ENCODE measurements at places on chromosomes 11 and 22.

DNA sequence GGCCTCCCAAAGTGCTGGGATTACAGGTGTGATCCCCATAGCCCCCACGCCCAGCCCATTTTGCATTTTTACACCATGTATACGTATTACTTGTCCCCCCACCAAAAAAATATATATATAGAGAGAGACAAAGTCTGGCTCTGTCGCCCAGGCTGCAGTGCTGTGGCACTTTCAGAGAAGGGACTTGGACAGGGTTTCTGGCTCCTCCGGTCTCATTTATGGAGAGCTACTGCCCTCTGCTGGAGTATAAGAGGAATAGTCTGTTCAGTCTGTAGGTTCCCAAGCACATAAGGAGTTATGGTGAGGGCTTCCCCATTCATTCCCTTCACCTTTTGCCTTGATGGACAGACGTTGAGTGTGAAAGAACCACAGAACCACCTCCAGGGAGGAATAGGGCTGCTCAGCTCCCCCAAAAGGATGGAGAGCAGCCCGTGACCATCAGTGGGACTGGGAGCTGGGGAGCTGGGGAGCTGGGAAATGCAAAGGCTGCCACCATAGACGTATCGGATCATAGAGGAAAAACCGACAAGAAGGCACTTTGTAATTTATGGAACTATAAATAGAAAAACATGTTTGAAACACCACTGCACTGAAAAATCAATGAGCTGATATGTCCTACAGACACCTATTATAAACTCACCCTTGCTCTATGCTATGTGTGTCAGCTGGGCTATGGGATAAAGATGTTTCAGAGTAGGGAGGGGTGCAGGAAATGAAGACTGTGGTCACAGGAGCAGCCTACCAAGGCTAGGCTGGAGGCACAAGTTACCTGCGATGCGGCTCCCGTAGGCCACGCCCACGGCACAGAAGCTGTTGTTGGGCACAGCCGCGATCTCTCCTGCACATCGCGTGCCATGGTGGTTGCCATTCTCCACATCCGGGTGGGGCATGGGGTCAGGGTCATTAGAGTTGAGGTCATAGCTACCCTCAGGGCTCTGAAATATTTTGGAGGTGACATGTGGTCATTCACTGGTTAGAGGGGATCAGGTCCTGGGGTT lies 5.2 kb downstream of the PCSK7 start:
- H3K4me3 ChIP-seq: peak overlapping the region; percentile 53
- no peaks in the 10 kb centered on the region for H3K27me3 ChIP-seq
- peak overlapping the region; percentile 59 for H3K27ac ChIP-seq
- H3K4me1 ChIP-seq: peaks cover 30% of the 10 kb centered on the region
- H3K36me3 ChIP-seq: peaks cover 9% of the 10 kb centered on the region

- no peaks in the 10 kb centered on the region for H3K4me1 ChIP-seq
- peaks cover 4% of the 10 kb centered on the region for H3K36me3 ChIP-seq
- H3K4me3 ChIP-seq: no peak overlapping the region
Observed at GRCh38 chr11:97746818-97747217, 1273.9 kb upstream of the CNTN5 start.

DNA sequence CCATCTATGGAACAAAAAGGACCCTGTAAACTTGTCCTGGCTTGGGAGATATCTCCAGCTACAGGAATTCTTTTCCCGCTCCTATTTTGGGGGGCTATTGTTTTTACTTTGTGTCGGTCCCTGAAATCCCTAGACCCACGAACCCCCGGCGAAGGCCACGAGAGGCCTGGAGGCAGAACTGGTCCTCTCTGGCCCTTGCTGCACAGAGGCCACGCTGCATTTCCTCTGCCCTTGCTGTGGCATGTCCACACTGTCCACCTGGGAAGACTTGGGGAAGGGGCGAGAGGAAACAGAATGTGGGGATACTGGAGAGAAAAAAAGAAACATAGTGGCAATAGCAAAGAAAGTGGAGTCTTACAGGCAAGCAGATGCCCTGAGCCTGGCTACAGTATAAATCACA lies 2.3 kb upstream of the ANO1 start:
- H3K27ac ChIP-seq: no peak overlapping the region
- peaks cover 3% of the 10 kb centered on the region for H3K4me1 ChIP-seq
- peaks cover 82% of the 10 kb centered on the region for H3K27me3 ChIP-seq
- DNase-seq: no peak

DNA sequence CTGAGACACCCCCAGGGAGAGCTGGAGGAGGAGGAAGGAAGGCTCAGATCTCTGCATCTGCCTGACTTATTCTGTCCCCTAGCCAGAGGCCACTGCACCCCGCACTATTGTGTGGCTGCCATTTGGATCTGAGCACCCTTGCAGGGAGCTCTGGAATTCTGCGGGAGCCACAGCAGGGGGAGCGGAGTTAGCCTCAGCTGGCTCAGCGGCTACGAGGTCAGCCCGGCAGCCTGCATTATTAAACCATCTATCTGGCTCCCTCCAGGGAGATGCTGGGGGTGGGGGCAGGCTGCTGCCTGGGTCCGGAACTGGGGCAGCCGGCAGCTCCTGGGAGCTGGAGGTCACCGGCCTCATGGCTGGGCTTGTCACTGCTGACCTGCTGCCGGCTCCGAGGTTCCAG lies 6.5 kb upstream of the ELFN2 start:
- no peak overlapping the region for H3K4me3 ChIP-seq
- no peak for DNase-seq
- H3K27me3 ChIP-seq: peaks cover 58% of the 10 kb centered on the region
- H3K4me1 ChIP-seq: peaks cover 22% of the 10 kb centered on the region

GRCh38 chr22:17633217-17633997 lies 4.9 kb upstream of the ATP6V1E1 start:
- no peaks in the 10 kb centered on the region for H3K36me3 ChIP-seq
- H3K27ac ChIP-seq: peak overlapping the region; percentile 98
- peak overlapping the region; percentile 66 for H3K4me3 ChIP-seq
- no peak for DNase-seq
- no peaks in the 10 kb centered on the region for H3K27me3 ChIP-seq

DNA sequence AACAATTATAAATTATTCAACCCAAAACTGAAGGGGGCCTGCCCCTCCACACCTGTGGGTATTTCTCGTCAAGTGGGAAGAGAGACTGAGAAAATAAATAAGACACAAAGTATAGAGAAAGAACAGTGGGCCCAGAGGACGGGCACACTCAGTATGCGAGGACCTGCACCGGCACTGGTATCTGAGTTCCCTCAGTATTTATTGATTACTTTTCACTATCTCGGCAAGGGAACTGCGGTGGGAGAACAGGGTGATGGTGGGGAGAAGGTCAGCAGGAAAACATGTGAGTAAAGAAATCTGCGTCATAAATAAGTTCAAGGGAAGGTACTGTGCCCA lies 3.2 kb downstream of the C11orf54 start:
- H3K4me3 ChIP-seq: peak overlapping the region; percentile 73
- no peak for DNase-seq
- H3K36me3 ChIP-seq: peaks cover 5% of the 10 kb centered on the region

DNA sequence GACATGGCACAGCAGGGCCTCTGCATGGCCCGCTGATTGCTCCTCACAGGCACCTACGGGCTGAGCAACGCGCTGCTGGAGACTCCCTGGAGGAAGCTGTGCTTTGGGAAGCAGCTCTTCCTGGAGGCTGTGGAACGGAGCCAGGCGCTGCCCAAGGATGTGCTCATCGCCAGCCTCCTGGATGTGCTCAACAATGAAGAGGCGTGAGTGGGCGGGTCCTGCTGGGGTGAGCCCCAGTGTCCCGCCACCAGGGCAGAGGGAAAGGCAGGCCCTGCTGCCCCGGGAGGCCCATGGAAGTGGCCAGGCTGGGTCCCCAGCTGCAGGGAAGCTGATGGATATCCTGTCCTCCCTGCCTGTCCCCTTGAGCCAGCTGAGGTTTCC lies 18.6 kb upstream of the DGCR8 start:
- no peak overlapping the region for H3K27ac ChIP-seq
- DNase-seq: no peak
- no peaks in the 10 kb centered on the region for H3K27me3 ChIP-seq
- no peak overlapping the region for H3K4me3 ChIP-seq
- H3K36me3 ChIP-seq: no peaks in the 10 kb centered on the region

GRCh38 chr11:113926273-113927197 lies 21.9 kb downstream of the HTR3B start:
- H3K27ac ChIP-seq: peak overlapping the region; percentile 1
- H3K27me3 ChIP-seq: peaks cover 11% of the 10 kb centered on the region
- no peaks in the 10 kb centered on the region for H3K4me1 ChIP-seq
- no peak overlapping the region for H3K4me3 ChIP-seq
- DNase-seq: no peak

- H3K27ac ChIP-seq: no peak overlapping the region
- H3K36me3 ChIP-seq: no peaks in the 10 kb centered on the region
- no peak overlapping the region for H3K4me3 ChIP-seq
Observed at GRCh38 chr11:117597071-117597470, 199.9 kb downstream of the DSCAML1 start.

DNA sequence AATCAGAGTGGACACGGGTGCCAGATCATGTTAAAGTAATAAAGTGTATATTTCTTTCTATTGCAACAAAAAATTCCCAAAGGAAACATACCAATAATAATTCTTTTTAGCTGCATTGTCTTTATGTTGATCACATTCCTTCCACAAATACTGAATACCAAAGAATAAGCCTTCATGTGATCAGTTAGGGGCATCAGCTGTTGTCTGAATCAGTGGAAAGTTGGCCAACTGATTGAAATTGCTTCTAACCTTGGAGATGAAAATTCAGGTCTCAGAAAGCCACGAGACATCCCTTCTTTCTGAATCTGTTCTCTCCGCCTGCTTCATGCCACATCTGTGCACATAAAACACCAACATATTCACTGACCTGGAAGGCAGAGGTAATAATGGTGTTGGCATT lies 785.2 kb downstream of the KCNA4 start:
- H3K36me3 ChIP-seq: no peaks in the 10 kb centered on the region
- no peak overlapping the region for H3K4me3 ChIP-seq
- no peak overlapping the region for H3K27ac ChIP-seq
- DNase-seq: no peak
- no peaks in the 10 kb centered on the region for H3K4me1 ChIP-seq
- H3K27me3 ChIP-seq: no peaks in the 10 kb centered on the region

DNA sequence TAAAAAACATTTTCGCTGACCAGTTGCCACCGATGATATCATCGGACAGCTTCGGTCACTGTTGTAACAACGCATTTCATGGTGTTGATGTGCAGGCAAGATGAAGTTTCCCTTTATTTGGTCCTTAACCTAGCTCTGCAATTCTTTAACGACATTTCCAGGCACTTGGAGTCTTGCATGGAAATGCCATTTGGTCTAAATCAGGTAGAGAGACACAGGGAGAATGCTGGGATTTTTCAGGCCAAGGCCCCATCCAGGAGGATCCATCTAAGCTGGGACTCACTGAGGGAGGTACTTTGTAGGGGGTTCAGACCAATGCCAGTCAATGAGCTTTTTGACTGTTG lies 121.5 kb upstream of the RCN1 start:
- no peaks in the 10 kb centered on the region for H3K4me1 ChIP-seq
- no peak overlapping the region for H3K27ac ChIP-seq
- no peak overlapping the region for H3K4me3 ChIP-seq
- no peaks in the 10 kb centered on the region for H3K36me3 ChIP-seq

DNA sequence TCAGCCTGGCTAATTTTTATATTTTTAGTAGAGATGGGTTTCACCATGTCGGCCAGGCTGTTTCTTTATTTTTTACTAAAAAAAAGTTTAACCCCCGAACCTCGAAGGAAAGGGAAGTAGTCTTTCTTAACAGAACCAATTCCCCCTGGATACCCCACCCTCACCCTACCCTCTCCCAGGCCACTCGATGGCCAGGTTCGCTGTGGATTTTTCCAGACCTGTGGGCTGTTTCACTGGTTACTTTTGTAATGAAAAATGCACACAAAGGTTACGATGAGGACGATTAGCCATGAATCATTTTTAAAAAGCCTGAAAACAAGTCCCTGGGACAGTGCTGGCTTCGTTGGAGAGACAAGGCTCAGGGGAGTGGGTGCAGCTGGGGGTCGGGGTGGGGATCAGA lies 2.5 kb downstream of the TSPO start:
- peaks cover 13% of the 10 kb centered on the region for H3K4me1 ChIP-seq
- H3K4me3 ChIP-seq: no peak overlapping the region
- no peaks in the 10 kb centered on the region for H3K36me3 ChIP-seq
- H3K27me3 ChIP-seq: peaks cover 3% of the 10 kb centered on the region
- H3K27ac ChIP-seq: no peak overlapping the region
- DNase-seq: no peak

- no peaks in the 10 kb centered on the region for H3K36me3 ChIP-seq
- peak; percentile 65 for DNase-seq
- H3K4me1 ChIP-seq: peaks cover 5% of the 10 kb centered on the region
- no peak overlapping the region for H3K27ac ChIP-seq
- no peaks in the 10 kb centered on the region for H3K27me3 ChIP-seq
Observed at GRCh38 chr22:49765091-49765771, 62.4 kb downstream of the BRD1 start.

DNA sequence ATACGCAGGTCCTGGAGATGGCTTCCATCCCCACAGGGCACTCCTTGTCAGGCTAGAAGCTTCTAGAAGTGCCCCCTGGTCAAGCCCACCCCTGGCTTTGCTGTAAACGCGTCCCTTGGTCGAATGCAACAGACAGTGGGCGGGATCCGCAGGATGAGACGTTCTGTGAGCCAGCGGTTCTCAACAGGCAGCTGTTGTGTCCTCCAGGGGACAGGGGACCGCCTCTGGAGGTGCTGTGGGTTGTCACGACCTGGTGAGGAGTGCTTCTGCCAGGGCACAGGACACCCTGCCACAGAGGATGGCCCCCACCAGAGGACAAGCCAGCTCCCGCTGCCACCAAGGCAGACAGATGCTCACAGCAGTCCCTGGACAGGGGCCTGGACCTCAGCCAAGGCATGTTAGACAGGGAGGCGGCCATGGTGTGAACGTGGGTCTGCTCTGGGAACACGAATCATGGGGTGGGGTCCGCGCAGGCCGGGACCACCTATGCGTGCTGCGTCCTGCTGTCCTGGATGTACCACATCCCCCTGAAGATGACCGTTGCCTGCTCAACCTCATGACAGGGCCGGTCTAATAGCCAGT lies 11.7 kb downstream of the CRELD2 start:
- peaks cover 13% of the 10 kb centered on the region for H3K4me1 ChIP-seq
- H3K27ac ChIP-seq: no peak overlapping the region

- peaks cover 21% of the 10 kb centered on the region for H3K27me3 ChIP-seq
- DNase-seq: no peak
- H3K27ac ChIP-seq: no peak overlapping the region
- H3K4me1 ChIP-seq: peaks cover 6% of the 10 kb centered on the region
- H3K36me3 ChIP-seq: no peaks in the 10 kb centered on the region
Observed at GRCh38 chr11:70002433-70002832, 75.7 kb upstream of the ANO1 start.

DNA sequence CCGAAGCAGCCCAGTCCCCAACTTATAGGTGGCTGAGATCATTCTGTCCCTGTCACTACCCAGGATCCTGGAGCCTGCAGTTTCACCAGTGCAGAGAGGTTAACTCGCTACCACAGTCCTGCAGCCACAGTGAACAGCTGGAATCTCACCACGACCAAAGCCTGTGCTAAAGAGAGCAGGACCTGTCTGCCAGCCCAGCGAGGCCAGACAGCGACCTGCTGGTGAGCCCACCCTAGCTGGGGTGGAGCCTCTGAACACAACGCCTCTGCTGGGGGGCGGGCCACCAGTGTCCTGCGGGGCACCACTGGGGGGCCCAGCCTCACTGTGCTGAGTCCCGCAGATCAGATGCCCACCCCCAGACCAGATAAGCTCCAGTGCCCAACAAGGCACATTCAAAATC lies 33.3 kb downstream of the DAGLA start:
- H3K36me3 ChIP-seq: no peaks in the 10 kb centered on the region
- peaks cover 22% of the 10 kb centered on the region for H3K4me1 ChIP-seq
- no peak overlapping the region for H3K27ac ChIP-seq
- H3K27me3 ChIP-seq: no peaks in the 10 kb centered on the region
- H3K4me3 ChIP-seq: no peak overlapping the region

GRCh38 chr11:5489576-5490357 lies 1.3 kb downstream of the OR52D1 start:
- H3K36me3 ChIP-seq: no peaks in the 10 kb centered on the region
- H3K4me1 ChIP-seq: no peaks in the 10 kb centered on the region

GRCh38 chr11:1131033-1131911 lies 26.5 kb upstream of the MUC5AC start:
- H3K36me3 ChIP-seq: no peaks in the 10 kb centered on the region
- DNase-seq: no peak
- peak overlapping the region; percentile 59 for H3K27ac ChIP-seq
- H3K27me3 ChIP-seq: peaks cover 11% of the 10 kb centered on the region
- no peak overlapping the region for H3K4me3 ChIP-seq
